Hematopoietic multipotent progenitor cell (in vitro differentiated cells): ENCODE measurements at places on chromosomes 2 and 18. TPM values are rescaled to one million over a fixed set of nuclear protein-coding genes. Genes with fewer than 3 reads are reported as not detected.

LIMS4 gene
- 0.54 TPM for total RNA-seq

SNORC gene
- total RNA-seq, result 0.54 TPM

PMS1 gene
- 12.4 TPM for total RNA-seq

CASP8 gene
- total RNA-seq, result 35.0 TPM

PFN4 gene
- total RNA-seq, result 0.81 TPM

CACNB4 gene
- total RNA-seq, result 0.54 TPM

C1QL2 gene
- not detected for total RNA-seq

TEKT4 gene
- not detected for total RNA-seq

SMYD5 gene
- total RNA-seq, result 23.7 TPM

STAT4 gene
- 5.9 TPM for total RNA-seq

ACADL gene
- total RNA-seq, result not detected

MOGAT1 gene
- total RNA-seq, result not detected

CTAGE1 gene
- not detected for total RNA-seq

MYCN gene
- 94.3 TPM for total RNA-seq

EVA1A gene
- total RNA-seq, result not detected

SLC4A5 gene
- total RNA-seq, result 4.3 TPM

AQP12B gene
- under 0.01 TPM for total RNA-seq

- DNase-seq, result no peak
These were observed 15.9 kb downstream of the POLI start for GRCh38 chr18:54284981-54285785.

- DNase-seq, result no peak
These were observed 28.5 kb downstream of the INPP4A start for GRCh38 chr2:98472961-98473746.

DNA sequence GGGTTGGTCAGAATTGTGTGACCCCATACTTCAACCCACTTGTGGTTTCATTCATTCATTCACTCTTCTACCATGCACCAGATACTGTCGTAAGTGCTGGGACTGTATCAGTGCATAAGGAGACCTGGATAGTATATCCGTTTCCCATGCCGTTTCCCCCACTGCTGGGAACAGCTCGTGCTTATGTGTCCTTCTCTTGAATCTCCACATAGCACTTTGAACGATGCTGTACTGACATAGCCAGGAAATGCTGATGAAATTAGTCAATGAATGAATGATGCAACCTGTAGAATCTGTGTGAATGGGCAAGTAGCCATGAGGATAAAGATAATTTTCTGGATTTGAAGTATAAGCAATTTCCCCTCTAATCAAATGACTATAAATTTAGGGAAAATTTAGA, 276.1 kb downstream of the BCL2 start:
- DNase-seq, result no peak

DNA sequence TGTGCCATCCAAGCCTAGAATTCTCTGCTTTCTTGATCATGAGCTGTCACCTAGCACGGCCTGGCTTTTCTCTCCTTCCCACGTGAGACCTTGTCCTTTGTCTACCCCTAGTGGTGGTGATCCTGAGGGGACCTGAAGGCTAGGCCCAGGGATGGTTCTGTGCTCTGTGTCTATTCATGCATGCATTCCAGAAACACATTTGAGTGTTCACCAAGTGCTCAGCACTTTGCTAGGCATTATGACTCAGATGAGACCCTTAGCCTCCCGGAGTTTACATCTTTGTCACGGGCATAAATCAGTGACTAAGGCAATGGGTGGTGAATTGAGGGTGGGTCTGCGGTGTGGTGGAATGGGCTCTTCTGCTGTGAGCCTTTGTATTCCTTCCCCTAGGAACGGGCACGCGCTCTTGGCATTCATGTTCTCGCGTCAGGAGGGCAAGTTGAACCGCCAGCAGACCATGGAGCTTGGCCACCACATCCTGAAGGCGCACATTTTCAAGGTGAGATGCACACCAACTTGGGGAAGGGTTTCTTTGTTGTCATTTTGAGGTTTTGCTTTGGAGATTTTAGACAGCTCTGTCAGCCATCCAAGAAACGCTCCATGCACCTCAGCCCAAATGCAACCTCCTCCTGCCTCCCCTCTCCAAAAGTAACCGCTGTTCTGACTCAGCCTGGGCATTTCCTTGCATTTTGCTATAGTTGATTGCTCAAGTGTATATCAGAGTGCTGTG, 100.9 kb downstream of the WDSUB1 start:
- no peak for DNase-seq

GRCh38 chr2:165953306-165953654, 296 bp downstream of the TTC21B start:
- DNase-seq, result no peak

- no peak for DNase-seq
These were observed 212.6 kb downstream of the TNS1 start for GRCh38 chr2:217790195-217790594.

DNA sequence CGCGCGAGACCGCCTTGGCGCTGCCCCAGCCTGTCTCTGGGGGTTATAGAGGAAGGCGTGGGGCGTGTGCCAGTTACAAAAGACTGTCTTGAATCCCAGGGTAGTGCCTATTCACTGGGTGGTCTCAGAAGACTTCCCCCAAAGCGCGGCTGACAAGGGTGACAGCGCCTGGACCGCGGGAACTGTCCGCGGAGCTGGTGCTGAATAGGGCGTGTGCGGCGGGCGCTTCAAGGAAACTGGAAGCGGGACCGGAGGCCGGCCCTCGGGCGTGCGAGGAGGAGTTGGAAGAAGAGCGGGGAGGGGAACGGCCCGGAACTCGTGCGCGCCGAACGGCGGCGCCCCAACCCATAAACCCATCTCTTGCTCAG, 2.3 kb downstream of the EGR4 start:
- no peak for DNase-seq

DNA sequence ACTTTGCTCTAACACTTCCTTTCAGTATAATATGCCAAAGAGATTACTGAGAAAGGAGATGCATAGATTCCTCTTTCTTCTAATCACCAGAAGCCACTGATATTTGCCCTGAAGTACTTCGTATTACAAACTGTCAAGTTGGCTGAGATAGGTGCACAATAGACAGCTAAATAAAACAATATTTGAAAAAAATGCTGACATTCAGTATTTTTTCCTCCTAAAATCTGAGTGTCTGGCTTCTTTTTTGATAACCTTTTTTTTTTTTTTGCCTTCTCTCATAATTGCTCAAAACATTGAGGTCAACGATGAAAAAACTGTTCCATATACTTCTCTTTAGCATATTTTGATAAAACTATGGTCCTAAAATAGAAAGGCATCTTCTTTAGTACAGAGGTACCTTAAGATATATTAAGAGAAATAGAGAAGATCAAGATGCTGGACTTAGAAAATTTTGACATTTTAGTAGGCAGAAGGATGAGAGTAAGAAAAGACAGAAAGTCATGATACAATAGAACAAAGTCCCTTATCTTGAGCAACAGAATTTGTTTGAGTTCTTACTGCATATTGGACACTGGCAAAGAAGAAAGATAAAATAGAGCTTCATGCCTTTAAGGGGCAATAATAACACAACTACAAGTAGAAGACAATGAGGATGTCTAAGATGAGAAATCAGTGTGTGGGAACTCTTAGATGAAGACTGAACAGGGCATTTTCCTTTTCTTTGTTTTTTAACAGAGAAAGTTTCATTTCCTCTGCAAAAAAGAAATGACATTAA, 220.7 kb downstream of the PTH2R start:
- no peak for DNase-seq

DNA sequence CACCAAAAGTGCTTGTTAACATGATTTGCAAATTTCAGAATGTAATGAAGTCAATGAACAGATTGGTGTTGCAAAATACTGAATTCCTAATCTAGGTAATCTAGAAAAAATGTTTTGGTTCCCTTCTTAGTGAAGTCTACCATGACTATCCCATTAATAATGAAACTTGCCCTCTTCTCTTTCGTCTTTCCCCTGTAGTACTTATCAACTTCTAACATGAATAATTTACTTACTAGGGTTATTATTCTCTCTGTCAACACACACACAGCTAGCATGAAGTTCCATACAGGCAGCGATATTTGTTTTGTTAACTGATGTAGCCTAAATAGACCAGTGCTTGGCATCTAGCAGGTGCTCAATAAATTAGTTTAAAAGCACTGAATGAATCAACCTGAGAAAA, 160.2 kb downstream of the NCK2 start:
- no peak for DNase-seq

GRCh38 chr18:12828116-12829051, 55.7 kb downstream of the PTPN2 start:
- no peak for DNase-seq

DNA sequence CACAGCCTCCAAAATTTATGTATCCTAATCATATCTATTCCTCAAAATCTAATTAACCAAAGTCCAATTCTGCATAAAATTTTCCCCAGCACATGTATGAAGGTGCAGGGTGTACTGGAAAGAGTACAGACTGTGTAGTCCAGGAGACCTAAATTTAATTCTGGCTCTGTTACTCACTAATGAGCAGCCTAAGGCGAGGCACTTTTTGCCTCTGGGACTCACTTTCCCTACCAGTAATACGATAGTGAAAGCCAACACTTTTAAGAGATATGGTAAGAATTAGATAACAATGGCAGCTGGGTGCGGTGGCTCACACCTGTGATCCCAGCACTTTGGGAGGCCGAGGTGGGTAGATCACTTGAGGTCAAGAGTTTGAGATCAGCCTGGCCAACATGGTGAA, 177.7 kb downstream of the PIEZO2 start:
- no peak for DNase-seq

DNA sequence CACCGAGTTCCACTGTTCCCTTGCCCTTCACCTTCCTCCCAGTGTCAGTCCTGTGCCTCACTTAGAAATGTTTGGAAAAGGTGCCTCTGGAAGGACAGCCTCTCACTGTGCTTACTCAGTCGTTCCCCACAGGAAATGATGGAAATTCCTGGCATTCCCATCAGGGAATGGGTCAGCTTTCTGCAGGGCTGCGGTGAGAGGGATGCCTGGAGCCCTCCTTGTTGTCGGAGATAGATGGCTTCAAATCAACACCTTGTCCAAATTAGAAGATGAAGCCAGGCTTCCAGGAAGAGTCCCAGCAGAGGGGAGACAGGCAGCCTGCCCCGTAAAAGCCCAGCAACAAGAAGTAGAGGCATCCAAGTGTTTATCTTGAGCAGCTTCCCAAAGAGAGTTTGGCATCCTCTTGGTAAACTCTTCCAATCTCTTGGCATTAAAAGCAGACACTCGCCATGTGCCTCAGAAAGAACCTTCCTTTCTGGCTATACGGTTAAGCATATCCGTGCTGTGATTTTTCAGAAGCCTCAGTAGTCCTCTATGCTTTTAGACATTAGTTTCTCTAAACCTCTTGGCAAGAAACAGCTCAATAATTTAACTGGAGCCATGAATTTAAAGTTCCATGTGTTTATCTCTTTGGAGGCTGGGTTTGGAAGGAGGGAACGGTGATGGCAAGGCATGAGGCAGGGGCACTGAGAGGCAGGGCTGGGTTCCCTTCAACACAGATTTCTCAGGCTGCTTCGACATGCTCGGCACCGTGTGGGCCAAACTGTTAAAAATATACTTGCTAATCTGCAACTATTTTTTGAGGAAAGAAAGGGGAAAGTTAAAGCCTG, 25.1 kb downstream of the COLEC12 start:
- DNase-seq, result no peak

DNA sequence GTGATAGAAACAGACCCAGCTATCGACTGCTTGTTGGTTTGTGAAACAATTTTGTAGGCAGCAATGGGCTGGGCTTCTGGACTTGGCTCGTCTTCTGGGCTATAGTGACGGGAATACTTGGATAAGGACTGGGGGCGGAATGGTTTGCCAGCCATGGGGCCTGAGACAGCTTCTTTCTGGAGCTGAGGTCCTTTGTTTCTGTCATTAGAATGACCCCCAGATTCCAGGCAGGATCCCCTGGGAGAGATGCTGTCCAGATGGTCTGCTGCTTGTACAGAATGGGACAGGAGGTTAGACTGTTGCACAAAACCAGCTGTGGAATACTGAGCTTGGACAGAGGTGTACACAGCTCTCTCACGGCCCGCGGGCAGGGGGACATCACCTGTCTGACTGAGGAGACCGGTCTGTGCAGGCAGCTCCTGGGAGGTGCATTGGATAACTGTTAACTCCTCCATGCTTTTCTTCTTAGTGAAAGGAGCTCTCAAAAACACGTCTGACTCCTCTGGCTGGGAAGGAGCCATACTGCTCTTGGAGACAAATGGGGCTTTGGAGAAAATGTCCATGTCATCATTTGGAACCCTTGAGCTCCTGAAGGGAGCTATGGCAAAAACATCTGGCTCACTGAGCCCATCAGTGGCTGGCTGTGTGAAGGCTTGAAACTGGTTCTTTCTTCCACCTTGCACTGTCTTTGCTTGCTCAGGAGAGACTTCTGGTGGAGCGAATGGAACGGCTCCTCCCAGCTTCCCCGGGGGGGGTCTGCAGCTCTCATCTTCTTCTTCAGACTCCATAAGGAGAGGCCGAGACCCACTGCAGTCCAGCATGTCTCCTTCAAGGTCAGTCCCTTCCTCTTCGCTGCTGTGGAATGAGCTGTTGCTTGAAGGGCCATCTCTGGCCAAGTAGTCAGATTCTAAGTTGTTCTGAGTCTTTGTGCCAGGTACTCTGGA, 28.6 kb upstream of the NFU1 start:
- no peak for DNase-seq

DNA sequence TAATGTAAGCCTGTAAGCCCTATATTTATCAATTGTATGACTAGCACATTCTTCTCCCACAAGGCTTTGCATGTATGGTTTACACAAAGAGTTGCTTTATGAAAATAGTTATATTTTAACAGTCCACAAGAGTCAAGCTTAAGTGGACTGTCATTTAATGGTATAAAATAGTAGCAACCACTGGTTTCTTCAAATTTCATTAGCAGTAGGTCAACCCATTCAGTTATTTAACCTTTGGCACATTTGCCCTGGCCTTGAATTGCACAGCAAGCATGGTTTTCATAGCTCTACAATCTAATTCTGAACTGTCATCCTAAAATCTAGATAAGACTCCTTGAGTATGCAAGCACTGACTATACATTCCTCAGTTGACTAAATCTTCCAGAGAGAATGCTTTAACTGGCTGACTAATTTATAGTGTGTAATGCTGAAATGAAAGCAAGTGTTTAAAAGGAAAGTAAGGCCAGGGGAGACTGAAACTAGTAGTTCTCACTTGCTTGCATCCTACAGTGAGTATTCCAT, 1.8 kb downstream of the DPP4 start:
- peak; percentile 5 for DNase-seq

GRCh38 chr2:184877909-184878308, 279.6 kb downstream of the ZNF804A start:
- no peak for DNase-seq

- no peak for DNase-seq
These were observed 25.4 kb downstream of the SMC6 start for GRCh38 chr2:17728210-17728609.

GRCh38 chr2:139365189-139365588, 585.0 kb upstream of the NXPH2 start:
- DNase-seq, result no peak

DNA sequence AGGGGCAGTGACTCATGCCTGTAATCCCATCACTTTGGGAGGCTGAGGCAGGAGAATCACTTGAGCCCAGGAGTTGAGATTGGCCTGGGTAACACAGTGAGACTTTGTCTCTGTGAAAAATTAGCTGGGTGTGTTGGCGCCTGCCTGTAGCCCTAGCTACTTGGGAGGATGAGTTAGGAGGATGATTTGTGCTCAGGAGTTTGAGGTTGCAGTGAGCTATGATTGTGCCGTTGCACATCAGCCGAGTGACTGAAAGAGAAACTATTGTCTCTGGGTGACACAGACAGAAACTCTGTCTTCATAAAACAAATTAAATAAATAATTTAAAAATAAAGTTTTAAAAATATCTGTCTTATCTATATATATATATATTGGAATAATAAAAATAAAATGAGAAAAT, 1844.6 kb upstream of the PIK3C3 start:
- no peak for DNase-seq

GRCh38 chr2:69177785-69178636, 165.0 kb downstream of the ANTXR1 start:
- DNase-seq, result peak; percentile 48

- DNase-seq, result no peak
These were observed 783 bp downstream of the BUB1 start for GRCh38 chr2:110677080-110677479.
